ENCODE measurements at places on chromosomes 6 and 20.
A peak's percentile ranks its signal among the peaks of the same experiment; 100 is the strongest.

- no peak for DNase-seq
- no peak overlapping the region for H3K27ac ChIP-seq
- H3K4me1 ChIP-seq = no peaks in the 10 kb centered on the region
- no peaks in the 10 kb centered on the region for H3K36me3 ChIP-seq
- H3K27me3 ChIP-seq = peaks cover 16% of the 10 kb centered on the region
- H3K4me3 ChIP-seq = no peak overlapping the region
These were observed 55.0 kb downstream of the EDN1 start for GRCh38 chr6:12344961-12345693.

- H3K4me1 ChIP-seq = no peaks in the 10 kb centered on the region
- H3K4me3 ChIP-seq = no peak overlapping the region
- H3K36me3 ChIP-seq = peaks cover 29% of the 10 kb centered on the region
These were observed 29.2 kb downstream of the MBOAT1 start for GRCh38 chr6:20182926-20183521.

- H3K27me3 ChIP-seq = no peaks in the 10 kb centered on the region
- DNase-seq = no peak
- no peak overlapping the region for H3K27ac ChIP-seq
- H3K4me3 ChIP-seq = no peak overlapping the region
- no peaks in the 10 kb centered on the region for H3K4me1 ChIP-seq
- no peaks in the 10 kb centered on the region for H3K36me3 ChIP-seq
These were observed 154.9 kb downstream of the FOXA2 start for GRCh38 chr20:22429175-22430153.

- no peaks in the 10 kb centered on the region for H3K27me3 ChIP-seq
- peaks cover 37% of the 10 kb centered on the region for H3K4me1 ChIP-seq
- no peak overlapping the region for H3K27ac ChIP-seq
- H3K36me3 ChIP-seq = peaks cover 58% of the 10 kb centered on the region
These were observed 13.4 kb downstream of the SNX14 start for GRCh38 chr6:85580118-85580877.

- peak overlapping the region; percentile 96 for H3K27ac ChIP-seq
- peak overlapping the region; percentile 88 for H3K4me3 ChIP-seq
- no peaks in the 10 kb centered on the region for H3K27me3 ChIP-seq
- peaks cover 91% of the 10 kb centered on the region for H3K4me1 ChIP-seq
These were observed 109.3 kb downstream of the IPCEF1 start for GRCh38 chr6:154247119-154247861.

DNA sequence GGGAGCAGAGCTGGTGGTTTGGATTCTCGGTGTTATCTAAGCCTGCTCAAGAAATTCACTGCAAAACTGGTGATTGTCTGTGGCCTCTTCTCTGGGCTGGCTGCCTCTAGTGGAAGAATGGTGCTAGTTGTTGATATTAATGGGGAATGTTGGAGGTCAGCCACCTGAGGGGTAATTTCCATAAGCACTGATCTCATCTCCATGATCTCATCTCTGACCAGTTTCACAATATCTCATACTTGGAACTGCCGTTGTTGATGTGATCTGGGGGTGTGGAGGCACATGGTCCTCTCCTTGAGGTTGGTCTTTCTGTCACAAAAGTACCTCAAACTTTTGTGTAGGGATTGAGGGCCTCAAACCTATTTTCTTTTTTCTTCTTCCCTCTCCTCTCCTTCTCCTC lies 102.6 kb downstream of the CD109 start:
- no peak overlapping the region for H3K4me3 ChIP-seq
- peaks cover 5% of the 10 kb centered on the region for H3K36me3 ChIP-seq
- peaks cover 11% of the 10 kb centered on the region for H3K4me1 ChIP-seq
- H3K27ac ChIP-seq = peak overlapping the region; percentile 65

DNA sequence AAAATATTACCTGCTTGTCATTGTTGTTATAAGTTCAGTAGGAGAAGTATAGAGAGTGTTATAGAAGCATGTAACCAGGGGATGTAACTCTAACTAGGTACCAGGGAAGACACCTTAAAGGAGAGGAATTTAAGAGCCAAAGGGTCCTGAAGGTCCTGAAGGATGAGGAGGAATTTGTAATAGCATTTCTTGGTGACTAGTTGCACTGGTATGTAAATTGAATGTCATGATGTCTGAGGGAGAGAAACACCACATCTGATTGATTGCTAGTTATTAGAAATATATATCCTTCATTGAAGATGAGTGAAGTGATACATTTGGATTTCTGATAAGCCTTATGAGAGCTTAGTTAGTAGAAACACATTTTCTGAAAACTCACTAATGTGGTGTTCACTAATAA lies 643.8 kb downstream of the RFPL4B start:
- H3K27me3 ChIP-seq = no peaks in the 10 kb centered on the region
- no peaks in the 10 kb centered on the region for H3K4me1 ChIP-seq
- no peaks in the 10 kb centered on the region for H3K36me3 ChIP-seq

DNA sequence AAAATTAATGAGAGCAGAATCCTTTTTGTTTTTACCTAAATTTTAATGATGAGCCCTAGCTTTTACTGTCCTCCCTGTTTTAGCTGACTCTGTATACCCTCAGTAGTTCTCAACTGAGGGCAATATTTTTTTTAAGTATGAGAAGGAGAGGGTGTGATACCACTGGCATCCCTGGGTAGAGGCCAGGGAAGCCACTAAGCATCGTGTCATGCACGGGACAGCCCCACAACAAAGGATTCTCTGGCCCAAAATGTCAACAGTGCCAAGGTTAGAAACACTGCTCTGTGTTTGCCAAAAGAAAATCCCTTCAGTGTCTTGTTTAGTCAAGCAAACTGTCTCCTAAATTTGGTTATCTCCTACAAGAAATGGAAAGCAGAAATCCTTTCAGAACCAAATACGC lies 210.4 kb downstream of the KCNQ5 start:
- H3K4me1 ChIP-seq = peaks cover under 1% of the 10 kb centered on the region
- no peaks in the 10 kb centered on the region for H3K27me3 ChIP-seq
- peaks cover 7% of the 10 kb centered on the region for H3K36me3 ChIP-seq
- no peak for DNase-seq
- no peak overlapping the region for H3K4me3 ChIP-seq
- H3K27ac ChIP-seq = no peak overlapping the region

GRCh38 chr6:153231048-153231646 lies 100.1 kb upstream of the RGS17 start:
- peak; percentile 32 for DNase-seq
- no peaks in the 10 kb centered on the region for H3K4me1 ChIP-seq
- no peak overlapping the region for H3K27ac ChIP-seq
- H3K36me3 ChIP-seq = no peaks in the 10 kb centered on the region
- H3K27me3 ChIP-seq = no peaks in the 10 kb centered on the region

- peaks cover 90% of the 10 kb centered on the region for H3K36me3 ChIP-seq
- H3K27ac ChIP-seq = no peak overlapping the region
- no peak overlapping the region for H3K4me3 ChIP-seq
- DNase-seq = no peak
- peaks cover 40% of the 10 kb centered on the region for H3K4me1 ChIP-seq
These were observed 113.9 kb downstream of the HIVEP1 start for GRCh38 chr6:12126051-12126450.

All from activated T-cell treated with anti-CD3 and anti-CD28 coated beads, Interleukin-2, amount 50 U/mL, for 24 hours (primary cell).